ENCODE measurements at places on chromosomes 7 and 10. TPM values are rescaled to one million over a fixed set of nuclear protein-coding genes. Genes with fewer than 3 reads are reported as not detected.
A peak's percentile ranks its signal among the peaks of the same experiment; 100 is the strongest.

The CYP3A7 gene
- total RNA-seq: 0.25 TPM

The NPC1L1 gene
- 0.20 TPM for total RNA-seq

The MALRD1 gene
- total RNA-seq: not detected

The EVX1 gene
- not detected for total RNA-seq

The C10orf53 gene
- total RNA-seq: not detected

The TASOR2 gene
- 29.2 TPM for total RNA-seq

The FKBP9 gene
- 58.3 TPM for total RNA-seq

- no peak for DNase-seq
Measured at GRCh38 chr10:30386801-30387588, 37.9 kb upstream of the MTPAP start.

DNA sequence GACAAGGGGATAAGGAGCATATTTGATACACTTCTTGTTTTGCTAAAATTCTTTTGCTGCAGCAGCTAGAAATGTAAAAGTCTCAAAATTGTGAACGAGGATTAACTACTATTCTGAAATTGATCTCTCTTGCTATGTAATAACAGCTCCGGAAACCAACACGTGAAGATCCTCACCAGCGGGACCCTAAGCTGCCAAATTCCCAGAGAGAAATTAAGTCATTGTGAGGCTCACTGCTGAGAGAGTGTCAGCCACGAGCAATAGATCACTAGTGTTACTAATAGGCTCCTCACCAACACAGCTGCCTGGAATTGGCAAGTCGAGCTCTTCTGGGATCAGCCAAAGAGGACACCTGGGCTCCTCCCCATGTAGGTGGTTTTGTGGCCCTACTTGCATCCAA lies 5.6 kb upstream of the VWA2 start:
- DNase-seq: no peak

GRCh38 chr7:17564678-17565212 lies 266.3 kb downstream of the AHR start:
- DNase-seq: no peak

DNA sequence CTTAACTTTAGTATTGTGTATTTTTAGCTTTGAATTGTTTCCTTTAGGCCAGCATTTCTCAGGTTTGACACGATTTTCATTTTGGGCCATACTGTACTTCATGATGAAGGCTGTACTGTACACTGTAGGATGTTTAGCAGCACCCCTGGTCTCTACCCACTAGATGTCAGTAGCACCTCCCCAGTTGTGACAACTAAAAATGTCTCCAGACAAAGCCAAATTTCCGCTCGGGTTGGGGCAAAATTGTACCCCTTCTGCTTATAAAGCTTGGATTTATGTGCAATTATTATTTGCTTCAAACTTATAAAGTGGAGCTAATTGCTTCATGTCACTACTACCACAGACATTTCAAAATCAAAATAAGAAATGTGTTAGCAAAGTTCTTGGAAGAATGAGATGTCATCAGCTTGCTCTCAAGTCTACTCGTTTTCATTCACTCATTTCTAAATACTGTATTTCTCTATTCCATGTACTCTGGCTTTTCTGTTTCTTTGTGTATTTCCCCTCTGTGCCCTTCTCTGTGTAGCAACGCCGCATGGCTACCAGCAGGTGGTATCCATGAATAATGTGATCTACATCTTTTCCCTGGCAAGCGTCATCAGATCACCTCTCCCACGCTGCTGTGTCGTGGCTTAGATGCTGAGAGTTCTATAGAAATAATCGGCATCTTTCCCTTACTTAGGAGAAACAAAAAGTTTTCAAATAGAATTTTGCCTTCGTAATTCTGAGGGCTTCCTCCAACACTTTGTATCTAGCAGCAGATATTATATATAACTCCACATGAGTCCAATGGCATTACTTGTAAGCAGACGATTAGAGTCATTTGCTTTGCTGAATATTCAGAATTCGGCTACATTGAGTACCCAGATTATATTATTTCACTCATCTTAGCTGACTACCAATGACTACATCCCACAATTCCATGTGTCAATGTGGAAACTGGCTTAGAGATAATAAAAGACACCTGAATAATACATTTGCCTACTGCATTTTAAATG lies 47.8 kb upstream of the CALCR start:
- no peak for DNase-seq

- DNase-seq: no peak
Measured at GRCh38 chr7:118250860-118251494, 26.5 kb downstream of the ANKRD7 start.

- DNase-seq: no peak
Measured at GRCh38 chr10:124474514-124475070, 13.0 kb downstream of the LHPP start.

- peak; percentile 22 for DNase-seq
Measured at GRCh38 chr10:79060641-79061255, 8.0 kb upstream of the ZMIZ1 start.

GRCh38 chr7:66100408-66101050 lies 14.1 kb upstream of the CRCP start:
- no peak for DNase-seq

DNA sequence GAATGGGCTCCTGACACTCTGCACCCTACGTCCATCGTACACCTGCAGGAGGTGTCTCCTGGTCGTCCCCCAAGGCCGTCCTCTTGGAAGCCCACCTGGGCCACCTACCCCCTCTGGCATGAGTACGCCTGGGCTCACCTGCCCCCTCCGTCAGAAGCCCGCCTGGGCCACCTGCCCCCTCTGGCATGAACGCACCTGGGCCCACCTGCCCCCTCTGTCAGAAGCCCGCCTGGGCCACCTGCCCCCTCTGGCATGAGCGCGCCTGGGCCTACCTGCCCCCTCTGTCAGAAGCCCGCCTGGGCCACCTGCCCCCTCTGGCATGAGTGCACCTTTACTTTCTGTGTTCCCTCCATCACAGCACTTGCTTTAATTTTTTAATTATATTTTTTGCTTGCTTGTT lies 401.2 kb downstream of the PTPRN2 start:
- no peak for DNase-seq

- no peak for DNase-seq
Measured at GRCh38 chr10:102713539-102713813, 721 bp downstream of the ARL3 start.

DNA sequence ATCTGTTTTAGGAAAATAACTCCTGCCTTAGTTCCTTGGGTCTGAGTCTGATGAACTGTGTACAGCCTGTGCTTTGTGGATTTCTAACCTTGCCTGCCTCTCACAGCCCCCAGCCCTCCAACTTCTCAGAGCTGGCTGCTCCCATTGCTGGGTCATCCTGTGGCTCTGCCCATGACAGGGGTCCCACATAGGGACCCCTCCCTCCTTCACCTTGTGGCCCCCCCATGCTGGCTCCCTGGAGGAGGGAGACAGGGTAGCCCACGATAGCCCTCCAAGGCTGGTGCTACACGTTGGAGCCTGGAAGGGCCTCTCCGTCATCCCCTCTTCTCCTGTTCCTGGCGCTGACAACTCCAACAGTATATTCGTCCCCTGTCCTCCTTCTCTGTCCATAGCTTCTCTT lies 2.8 kb upstream of the DENND2A start:
- no peak for DNase-seq

- no peak for DNase-seq
Measured at GRCh38 chr7:114107522-114107921, 188.7 kb upstream of the PPP1R3A start.

- no peak for DNase-seq
Measured at GRCh38 chr7:111958431-111958830, 247.8 kb downstream of the DOCK4 start.

- DNase-seq: no peak
Measured at GRCh38 chr7:132100483-132100882, 475.8 kb downstream of the PLXNA4 start.

DNA sequence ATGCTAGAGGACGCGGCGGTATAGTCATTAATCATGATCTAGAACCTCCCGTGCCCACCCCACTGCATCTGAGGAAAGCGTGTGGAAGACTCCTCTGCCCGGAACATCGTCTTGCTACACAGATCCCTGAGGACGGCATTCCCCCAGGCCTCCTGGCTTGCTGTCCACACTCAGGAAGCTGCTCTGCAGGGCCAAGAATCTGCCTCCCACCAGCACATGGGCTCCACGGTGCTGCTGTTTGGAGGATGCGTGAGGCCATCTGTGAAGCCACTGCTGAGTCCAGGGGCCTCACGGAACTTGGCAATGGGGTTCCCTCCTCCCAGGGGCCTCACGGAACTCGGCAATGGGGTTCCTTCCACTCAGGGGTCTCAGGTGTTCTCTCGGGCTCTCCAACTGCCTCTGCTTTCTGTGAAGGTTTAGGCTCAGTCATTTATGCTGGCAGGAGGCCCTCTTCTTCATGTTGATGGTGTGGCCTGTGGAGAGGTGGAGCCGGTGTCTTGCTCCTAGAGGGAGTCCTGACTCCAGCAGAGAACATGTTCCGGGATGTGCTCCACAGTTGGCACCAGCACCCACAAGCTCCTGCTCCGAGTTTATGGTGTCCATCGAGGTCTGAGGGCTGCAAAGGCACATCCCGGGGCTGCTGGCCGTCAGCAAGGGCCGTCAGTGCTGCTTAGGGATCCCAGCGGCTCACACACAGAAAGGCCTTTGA lies 273.3 kb downstream of the DNAJB6 start:
- no peak for DNase-seq

DNA sequence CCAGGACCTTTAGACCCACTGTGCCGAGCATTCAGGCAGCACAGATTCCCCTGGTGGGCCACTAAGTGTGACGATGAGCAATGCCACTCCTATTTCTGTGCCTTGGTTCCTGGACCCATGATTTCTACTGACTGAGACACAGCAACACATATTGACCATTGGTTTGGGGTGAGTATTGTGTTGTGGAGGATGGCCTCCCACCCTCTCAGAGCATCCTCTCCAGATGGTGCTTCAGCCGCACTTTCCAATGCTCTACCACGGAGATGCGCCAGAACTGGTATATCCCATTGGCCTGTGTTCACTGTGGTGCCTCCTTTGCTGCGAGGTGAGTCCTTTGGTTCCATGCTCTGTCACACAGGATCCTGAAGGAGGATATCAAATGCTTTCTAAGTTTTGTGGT lies 10.1 kb upstream of the GDF10 start:
- DNase-seq: no peak

DNA sequence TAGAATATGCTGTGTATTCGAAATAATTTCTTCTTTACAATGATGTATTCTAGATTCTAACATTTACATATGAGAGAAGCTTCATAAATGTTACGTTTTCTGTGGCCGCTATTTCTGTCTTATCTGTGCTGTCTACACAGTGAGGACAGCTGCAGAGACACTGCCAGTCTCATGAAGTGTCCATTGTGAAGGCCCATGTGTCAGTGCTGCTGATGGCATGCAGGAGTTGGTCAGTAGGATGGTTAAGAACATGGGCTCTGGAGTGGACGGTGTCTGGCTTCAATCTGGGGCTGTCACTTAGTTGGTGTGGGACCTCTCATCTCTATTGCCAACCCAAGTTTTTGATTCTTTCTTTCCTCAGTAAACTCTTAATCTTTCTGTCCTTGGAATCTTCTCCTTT lies 137.3 kb downstream of the SDK1 start:
- no peak for DNase-seq

GRCh38 chr7:74254858-74255379 lies 720 bp upstream of the RFC2 start:
- DNase-seq: no peak

DNA sequence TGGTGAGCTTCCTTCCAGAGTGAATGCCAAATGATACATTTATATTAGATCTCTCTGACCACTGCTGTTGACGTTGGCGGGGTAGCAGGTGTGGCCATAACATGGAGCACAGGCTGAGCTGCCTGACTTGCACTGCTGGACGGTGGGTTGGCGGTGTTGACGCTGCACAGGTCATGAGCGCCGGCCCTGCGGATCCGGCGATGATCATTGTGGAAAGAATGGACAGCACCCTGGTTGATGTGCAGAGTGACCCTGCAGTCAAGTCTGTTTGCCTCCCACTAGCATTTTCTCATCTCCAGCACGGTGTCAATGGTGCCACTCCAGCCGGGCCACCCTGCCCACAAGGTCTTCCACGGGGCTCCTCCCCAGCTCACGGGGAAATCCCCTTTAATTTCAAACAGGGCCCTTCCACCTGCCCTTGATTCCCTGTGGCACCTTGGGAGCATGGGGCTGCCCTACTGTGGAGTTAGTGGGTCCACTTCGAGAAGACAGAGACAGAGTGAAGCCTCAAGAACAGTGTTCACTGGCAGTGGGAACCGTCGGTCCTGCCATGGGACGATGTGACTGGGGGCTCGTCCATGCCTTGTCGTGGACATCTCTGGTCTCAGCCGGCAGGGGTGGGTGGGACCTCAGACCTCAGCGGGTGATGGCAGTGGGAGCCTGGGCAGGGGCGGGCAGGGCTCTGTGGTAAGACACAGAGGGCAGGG lies 613.5 kb downstream of the PTPRN2 start:
- no peak for DNase-seq

DNA sequence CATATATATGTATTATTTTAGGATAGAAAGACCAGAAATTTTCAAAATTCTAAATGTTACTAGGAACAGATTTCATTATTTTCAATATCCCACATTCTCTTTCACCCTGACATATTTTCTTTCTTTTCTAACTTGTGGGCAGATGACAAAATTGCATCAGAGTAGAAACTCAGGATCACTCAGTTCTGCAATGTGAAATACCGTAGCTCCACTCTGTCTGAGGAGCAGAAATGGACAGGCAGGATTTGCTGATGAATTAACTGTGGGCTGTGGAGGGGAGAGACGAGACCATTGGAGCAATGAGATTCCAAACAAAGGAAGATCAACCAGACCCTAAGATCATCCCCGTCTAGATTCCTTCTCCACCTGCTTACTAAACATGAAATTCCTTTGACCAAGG lies 37.0 kb upstream of the SVOPL start:
- no peak for DNase-seq

DNA sequence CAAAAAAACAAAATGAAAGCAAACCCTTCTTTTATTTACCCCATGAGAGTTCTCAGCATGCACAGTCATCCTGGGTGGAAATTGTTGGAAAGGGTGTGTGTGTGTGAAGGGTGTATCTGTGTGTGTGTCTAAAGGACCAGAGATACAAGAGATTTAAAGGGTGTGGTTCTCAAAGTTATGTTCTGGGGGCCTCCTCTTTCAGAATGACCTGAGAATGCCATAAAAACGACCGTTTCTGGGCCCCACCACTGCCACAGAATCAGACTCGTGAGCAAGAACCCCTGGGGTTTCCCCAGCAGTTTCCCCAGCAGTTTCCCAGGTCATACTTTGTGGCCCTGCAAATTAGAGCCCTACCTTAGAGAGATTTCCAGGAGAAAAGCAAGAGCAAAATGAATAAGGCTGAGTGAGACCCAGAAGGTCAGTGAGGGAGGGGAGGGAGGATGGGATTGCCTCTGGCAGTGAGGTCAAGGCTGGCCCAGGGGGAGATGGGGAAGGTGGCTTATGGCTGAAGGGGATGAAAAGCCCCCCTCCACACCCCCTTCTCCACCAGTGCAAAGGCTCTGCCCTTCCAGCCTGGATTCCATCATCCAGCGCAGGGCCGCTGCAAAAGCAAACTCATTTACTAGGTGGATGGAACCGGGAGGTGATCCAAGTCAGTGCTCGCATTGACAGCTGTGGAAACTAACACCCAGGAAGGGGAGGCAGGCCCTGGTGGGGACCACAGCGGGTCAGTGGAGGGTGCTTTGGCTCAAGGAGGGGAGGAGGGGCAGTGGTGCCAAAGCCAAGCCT lies 10.2 kb downstream of the PYROXD2 start:
- no peak for DNase-seq

All from pancreas (tissue), 10 donors.